ENCODE measurements at places on chromosomes 3 and 15.
A peak's percentile ranks its signal among the peaks of the same experiment; 100 is the strongest.

DNA sequence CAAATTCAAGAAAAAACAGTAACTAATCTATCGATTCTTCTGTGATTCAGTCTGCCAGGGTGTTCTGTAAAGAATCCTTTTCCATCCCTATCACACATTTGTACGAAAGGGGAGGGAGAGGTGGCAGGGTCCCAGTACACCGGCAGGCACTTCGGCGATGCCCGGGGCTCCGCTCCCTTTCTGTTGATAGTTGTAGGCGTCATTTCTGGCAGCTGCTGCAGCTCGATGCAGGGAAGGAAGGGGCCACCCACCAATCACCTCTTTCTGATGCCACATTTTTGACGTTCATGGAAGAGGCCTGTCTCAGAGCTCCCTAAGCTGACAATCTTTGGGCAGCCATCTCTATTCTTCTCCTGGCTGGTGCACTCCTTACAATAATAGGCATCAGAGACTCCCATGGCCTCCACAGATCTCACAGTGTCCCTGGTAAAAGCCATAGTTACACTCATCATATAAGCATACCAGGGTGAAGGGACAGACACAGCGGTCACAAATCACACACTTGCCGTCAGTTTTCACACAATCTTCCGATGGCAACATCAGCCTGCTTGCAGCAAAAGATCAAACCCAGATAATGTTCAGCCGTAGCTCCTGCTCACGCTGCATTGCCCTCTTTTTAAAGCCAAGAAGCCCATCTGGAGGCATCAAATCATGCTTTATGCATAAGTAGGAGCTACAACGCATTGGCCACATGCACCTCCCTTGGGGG, 60.8 kb upstream of the ZBTB38 start:
- peak; percentile 24 for DNase-seq

DNA sequence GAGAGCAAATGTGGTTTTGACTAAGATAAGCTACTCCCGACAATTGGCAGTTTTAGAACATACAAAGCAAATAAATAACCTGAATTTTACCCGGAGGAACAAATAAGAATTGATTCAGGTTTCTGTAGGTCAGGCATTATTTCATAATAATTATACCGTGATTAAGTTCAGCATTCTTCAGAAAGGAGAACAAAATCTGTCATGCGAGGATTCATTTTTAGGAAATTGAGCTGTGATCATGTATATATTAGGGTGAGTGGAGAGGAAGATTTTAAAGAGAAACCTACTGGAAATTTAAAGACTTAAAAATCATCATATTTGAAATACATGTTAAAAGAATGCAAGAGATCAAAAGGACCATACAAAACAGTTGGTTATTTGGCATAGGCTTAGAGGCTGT, 20.5 kb downstream of the ZNF609 start:
- no peak for DNase-seq

DNA sequence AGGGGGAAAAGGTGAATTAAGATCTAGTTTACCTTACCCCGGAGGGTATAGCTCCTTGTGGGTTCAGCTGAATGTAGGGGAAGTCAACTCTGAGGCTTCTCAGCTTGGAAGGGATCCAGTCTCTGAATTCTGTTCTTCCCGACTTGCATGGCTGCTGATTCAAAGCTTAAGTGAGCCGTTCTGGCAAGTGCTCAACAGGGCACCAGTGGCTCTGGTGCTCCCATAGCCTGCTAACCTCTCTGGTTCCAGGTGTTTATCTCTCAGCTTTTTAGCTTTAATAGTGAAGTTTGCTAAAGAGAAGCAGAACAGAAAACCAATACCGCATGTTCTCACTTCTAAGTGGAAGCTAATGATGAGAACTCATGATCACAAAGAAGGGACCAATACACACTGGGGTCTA, 46.3 kb upstream of the RBP1 start:
- DNase-seq, result no peak

- no peak for DNase-seq
These were observed 46.2 kb downstream of the ILDR1 start for GRCh38 chr3:121975702-121976302.

- no peak for DNase-seq
These were observed 482.6 kb downstream of the PLOD2 start for GRCh38 chr3:145678401-145678800.

GRCh38 chr3:118102737-118103136, 931.9 kb downstream of the IGSF11 start:
- no peak for DNase-seq

DNA sequence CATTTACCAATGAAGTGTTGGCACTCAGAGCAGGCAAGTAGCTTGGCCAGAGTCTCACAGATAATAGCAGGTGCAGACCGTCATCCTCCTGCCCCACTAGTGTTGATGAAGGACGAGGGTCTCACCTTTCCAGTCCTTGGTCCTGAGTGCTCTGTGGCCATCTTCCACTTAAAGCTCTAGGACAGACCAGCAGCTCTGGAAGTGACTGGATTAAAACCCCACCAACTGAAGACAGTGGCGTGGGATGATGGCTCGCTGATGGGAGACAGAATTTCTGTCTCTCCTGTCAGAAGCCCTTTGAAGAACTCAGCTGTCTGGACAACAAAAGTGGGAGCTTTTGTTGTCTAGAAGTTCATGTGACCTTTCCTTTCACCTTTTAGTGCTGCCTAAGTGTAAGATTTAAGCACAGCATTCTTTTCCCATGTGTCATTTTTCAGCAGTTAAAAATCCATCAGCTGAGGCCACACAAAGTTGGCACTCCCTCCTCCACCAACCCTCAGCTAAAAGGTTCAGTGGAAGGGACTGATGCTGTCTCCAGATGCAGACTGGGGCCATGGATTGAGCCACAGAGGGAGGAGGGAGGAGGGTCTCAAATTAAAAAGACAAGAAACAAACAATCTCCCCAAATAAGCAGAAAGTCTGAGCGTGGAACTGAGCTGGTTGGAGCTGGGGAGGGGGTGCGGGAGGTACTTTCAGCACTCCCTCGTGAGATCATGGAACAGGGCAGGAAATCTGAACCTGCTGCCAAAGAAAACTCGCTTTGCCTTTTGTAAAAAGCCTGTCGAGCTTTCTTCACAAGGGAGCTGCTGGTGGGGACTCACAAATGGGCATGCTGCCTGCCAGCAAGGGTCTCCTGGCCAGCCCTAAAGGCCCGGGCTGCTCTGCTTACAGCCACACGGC, 148.5 kb upstream of the CTDSPL start:
- no peak for DNase-seq

GRCh38 chr15:36880224-36880912, 220.0 kb downstream of the MEIS2 start:
- no peak for DNase-seq

GRCh38 chr3:190586631-190587011, 72.7 kb downstream of the IL1RAP start:
- no peak for DNase-seq

GRCh38 chr3:4233488-4233887, 69.7 kb upstream of the SETMAR start:
- no peak for DNase-seq

GRCh38 chr3:134364936-134365765, 9.1 kb downstream of the AMOTL2 start:
- no peak for DNase-seq

GRCh38 chr3:159796744-159797143, 191.9 kb upstream of the IL12A start:
- DNase-seq, result no peak

- DNase-seq, result no peak
These were observed 64.2 kb upstream of the FOXP1 start for GRCh38 chr3:71647751-71648150.

- no peak for DNase-seq
These were observed 39.6 kb upstream of the GYG1 start for GRCh38 chr3:148951599-148952361.

DNA sequence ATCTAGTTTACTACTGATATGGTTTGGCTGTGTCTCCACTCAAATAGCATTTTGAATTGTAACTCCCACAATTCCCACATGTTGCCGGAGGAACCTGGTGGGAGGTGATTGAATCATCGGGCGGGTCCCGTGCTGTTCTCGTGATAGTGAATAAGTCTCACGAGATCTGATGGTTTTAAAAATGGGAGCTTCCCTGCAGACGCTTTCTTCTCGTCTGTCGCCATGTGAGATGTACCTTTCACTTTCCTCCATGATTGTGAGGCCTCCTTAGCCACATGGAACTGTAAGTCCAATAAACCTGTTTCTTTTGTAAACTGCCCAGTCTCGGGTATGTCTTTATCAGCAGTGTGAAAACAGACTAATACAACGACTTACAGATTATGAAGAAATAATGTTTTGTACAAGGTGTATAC, 35.6 kb upstream of the PYDC2 start:
- no peak for DNase-seq

GRCh38 chr15:100759106-100759505, 120.5 kb upstream of the ALDH1A3 start:
- no peak for DNase-seq

GRCh38 chr3:71016178-71016845, 567.2 kb downstream of the FOXP1 start:
- no peak for DNase-seq

DNA sequence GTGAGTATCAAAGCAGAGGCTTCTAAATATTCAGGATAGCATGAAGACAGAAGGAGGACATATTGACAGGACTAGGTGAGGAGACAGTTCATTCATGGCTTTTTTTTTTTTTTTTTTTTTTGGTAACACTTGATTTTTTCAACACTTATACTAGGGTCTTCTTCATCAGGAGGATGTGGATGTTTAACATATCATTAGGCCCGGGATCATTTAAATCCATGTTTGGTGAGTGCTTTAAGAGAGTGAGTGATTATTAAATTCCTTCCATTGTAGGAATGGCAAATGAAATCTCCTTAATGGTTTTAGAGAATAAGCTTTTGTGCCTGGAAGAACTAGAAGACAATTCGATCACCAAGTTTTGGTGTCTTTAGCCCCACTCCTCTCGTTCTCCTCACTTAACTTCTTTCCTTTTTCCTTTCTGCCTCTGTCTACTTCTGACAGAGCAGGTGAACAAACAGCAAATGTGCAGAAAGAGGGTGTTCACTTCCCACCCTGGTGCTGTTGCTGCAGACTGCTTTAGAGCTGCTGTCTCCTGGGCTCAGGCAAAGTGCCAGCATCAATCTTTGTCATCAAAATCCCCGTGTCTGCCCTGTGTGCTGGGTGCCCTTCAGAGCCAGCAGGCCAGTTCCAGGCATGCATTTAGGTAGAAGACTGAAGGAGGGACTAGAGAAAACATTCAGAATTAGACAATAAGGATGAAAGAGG, 35.6 kb upstream of the RAB11A start:
- peak; percentile 34 for DNase-seq

DNA sequence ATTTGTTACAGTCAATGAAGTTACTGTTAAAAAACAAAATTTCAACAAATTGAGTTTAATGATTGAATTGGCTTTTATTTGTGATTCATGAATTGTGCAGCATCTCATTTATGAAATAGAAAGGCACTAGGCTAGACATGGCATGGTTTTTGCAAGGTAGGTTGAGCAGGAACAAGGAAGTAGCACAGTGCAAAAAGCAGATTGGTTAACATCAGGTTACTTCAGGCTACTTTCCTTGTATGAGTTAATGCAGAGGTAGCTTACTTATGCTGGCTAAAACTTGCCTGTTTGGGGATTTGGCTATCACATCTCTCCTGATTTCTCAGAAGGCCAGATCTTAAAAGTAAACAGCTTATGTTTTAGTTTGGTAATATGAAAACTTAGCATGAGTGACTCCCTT, 23.0 kb upstream of the SV2B start:
- no peak for DNase-seq

GRCh38 chr15:99749386-99749785, 16.1 kb upstream of the LYSMD4 start:
- no peak for DNase-seq

GRCh38 chr3:29559741-29560465, 279.0 kb downstream of the RBMS3 start:
- DNase-seq, result no peak

DNA sequence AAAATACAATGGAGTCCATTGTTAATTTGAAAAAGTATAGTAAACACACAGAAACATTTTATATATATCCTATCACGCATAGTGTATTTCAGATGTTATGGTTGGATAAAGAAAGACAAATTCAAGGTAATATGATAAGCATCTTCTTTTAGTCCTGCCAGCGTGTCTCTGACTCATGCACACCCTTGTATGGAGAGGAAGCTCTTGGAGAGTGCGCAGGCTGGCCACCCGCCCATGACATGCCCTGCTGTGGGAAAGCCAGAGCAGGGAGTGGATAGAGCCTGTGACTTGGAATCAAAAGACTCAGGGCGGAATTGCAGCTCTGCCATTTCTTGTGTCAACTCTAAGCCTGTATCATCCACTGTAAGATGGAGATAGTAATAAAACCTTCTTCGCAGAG, 23.0 kb upstream of the COPG1 start:
- DNase-seq, result no peak

- no peak for DNase-seq
These were observed 13.3 kb upstream of the PLXNA1 start for GRCh38 chr3:126969586-126969985.

DNA sequence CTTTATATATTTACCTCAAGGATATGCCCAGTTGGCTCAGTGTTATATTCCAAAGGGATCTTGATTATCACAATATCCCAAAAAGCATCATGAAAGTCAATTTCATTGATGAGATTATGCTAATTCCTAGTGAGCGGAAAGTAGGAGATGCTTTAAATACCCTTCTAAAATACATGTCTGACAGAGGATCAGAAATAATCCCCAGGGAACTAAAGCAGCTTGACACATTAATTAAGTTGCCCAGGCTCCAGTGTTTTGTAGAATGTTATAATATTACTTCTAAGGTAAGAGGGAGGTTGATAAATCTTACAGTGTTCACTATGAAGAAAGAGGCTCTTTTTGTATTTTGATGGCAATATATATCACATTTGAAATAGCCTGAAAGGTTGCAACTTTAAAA, 767.5 kb upstream of the ROBO1 start:
- DNase-seq, result no peak

GRCh38 chr3:143881095-143881494, 32.8 kb upstream of the SLC9A9 start:
- DNase-seq, result no peak

- DNase-seq, result no peak
These were observed 25.5 kb downstream of the RLBP1 start for GRCh38 chr15:89195836-89196235.

DNA sequence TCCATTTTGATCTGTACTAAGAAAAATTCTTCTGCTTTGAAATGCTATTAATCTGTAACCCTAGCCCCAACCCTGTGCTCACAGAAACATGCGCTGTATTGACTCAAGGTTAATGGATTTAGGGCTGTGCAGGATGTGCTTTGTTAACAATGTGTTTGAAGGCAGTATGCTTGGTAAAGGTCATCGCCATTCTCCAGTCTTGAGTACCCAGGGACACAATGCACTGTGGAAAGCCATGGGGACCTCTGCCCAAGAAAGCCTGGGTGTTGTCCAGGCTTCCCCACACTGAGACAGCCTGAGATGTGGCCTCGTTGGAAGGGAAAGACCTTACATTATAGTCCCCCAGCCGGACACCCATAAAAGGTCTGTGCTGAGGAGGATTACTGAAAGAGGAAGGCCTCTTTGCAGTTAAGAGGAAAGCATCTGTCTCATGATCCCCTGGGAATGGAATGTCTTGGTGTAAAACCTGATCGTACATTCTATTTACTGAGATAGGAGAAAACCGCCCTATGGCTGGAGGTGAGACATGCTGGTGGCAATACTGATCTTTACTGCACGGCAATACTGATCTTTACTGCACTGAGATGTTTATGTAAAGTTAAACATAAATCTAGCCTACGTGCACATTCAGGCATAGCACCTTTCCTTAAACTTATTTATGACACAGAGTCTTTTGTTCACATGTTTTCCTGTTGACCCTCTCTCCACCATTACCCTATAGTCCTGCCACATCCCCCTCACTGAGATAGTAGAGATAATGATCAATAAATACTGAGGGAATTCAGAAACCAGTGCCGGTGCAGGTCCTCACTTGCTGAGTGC, 6.3 kb downstream of the PIGZ start:
- DNase-seq, result no peak
